ENCODE measurements at places on chromosomes 3 and 15. TPM values are rescaled to one million over a fixed set of nuclear protein-coding genes. Genes with fewer than 3 reads are reported as not detected.

Gene MYLK
- polyA plus RNA-seq: 23.3 TPM

Gene SPESP1
- polyA plus RNA-seq: 0.89 TPM

Gene SLC28A2
- polyA plus RNA-seq: 0.10 TPM

Gene SKOR1
- polyA plus RNA-seq: 0.43 TPM

Gene PLA2G4D
- 0.12 TPM for polyA plus RNA-seq

Gene TRH
- 0.14 TPM for polyA plus RNA-seq

Gene MUSTN1
- 4.6 TPM for polyA plus RNA-seq

Gene AHSG
- not detected for polyA plus RNA-seq
